ENCODE measurements at places on chromosomes 7 and 10.

DNA sequence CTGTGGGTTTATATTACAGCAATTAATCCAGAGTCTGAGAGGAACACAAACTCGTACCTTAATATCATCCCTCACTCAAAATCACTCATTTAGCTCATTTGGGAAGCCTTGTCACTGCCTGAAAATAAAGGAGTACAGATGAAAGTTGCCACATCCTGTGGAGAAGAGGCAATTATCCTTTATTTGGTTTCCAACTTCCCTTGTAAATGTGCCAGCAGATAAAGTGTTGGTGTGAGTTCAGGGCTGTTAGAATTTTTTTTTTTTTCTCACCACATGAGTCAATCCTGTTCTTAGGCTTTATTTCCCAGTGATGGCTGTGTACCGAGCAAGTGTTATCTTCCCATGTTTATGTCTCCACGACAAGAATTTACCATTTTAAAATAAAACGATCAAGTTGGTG lies 99.0 kb upstream of the SMIM30 start:
- DNase-seq: no peak

- DNase-seq: no peak
Measured at GRCh38 chr10:48257407-48257961, 17.0 kb downstream of the FRMPD2 start.

DNA sequence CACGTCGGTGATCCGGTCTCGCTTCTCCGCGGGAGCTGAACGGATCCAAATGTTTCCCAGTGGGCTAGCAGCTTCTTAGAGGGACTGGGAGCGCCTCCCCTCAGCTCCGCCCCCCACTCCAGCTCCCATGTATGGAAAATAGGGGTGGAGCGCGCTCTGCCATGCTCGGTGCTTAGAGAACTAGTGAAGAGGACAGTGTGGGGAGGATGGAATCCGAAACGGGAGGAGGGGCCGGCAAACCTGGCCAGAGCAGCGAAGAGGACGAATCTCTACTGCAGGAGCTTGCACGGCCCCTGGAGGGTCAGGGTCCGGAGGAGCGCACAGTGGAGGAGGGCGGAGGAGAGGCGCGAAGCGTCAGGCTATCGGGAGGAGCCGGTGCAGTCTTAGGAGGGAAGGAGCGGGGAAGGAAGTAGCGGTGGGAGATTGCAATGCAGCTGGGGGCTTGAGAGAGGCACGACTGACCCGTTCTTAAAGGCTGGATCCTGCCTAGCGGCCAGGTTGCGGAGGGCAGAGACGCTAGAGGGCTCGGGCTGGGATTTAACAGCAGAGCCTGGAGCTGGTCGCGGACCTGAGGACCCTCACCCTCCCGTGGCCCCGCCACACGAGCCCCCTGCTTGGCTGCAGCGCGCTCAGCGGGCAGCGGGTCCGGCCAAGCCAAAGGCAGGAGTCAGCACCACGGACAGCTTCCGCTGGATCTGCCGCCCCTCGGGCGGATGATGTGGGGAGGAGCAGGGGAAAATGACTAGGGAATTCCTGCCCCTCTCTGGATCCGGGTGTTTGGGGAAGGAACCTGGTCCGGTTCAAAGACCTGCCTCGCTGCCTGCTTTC lies at the start of gene PRLHR:
Gene PRLHR, minus strand, starts transcription at position 51 of the 828 bp plus-strand sequence. CDS start 404 bp downstream, outside the sequence.
- no peak for DNase-seq

DNA sequence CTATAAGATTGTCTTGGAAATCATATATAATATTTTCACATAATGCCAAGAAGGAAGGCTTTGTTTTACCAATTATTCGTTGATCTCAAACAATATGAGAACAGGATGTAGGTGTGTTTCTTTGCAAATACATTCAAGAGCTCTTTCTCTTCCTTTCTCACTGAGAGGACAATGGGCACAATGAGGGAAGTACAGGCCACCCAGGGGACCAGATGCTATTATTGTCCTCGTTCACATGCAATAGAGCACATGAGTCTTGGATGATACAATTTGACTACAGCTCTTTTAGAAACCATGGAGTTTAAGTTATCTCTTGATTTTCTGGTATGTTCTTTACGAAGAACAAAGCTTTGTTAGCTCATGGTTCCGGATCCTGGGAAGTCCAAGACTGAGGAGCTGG lies 323.7 kb upstream of the KLF6 start:
- DNase-seq: no peak

- no peak for DNase-seq
Measured at GRCh38 chr7:142571581-142571980, 177.7 kb upstream of the PRSS1 start.

GRCh38 chr10:109327266-109327665 lies 596.0 kb downstream of the XPNPEP1 start:
- no peak for DNase-seq

DNA sequence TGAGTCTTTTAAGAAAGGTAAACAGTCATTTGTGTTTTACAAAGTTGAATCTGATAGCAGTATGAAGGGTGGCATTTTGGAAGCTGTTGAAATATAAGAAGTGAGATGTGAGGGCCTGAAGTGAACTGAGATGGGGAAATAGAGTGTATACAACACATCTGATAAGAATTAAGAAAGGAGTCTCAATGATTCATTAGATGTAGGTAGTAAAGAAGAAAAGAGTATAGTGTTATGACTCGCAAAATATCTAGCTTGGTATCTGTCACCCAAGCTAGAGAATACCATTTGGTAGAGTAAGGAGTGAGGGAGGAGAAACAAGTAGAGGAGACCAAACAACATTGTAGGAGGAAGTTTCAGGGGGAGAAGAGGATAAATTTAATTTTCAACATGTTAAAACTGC lies 5.3 kb downstream of the PTPN12 start:
- DNase-seq: no peak

DNA sequence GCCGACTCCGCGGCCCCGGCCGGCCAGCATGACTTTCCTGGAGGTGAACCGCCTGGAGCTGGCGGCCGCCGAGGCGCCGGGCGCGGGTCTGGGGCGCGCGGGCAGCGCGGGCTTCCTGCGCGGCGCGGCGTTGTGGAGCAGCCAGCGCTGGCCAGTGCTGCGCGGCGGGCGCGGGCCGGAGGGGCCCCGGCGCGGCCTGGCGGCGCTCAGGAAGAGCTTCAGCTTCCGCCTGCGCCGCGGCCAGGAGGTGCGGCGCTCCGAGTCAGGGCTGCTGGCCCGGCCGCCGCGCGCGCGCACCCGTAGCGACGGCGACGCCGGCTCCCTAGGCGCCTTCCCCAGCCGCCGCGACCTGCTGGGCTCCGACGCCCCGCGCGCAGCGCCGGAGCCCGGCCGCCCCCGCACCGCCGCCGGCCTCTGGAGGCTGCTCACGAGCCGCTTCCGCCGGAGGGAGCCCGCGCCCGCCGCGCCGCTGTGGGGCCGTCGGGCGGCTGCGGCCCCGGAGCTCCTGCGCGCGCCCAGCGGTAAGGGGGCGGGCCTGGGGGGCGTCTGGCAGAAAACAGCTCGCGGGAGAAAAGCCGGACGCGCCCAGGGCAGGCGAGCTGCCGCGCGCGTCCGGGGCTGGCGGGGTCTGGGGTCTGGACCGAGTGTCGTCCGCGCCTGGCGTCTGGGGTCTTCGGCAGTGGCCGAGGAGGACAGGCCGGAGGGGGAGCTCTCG lies 29.0 kb downstream of the AGAP3 start:
- DNase-seq: peak; percentile 48

DNA sequence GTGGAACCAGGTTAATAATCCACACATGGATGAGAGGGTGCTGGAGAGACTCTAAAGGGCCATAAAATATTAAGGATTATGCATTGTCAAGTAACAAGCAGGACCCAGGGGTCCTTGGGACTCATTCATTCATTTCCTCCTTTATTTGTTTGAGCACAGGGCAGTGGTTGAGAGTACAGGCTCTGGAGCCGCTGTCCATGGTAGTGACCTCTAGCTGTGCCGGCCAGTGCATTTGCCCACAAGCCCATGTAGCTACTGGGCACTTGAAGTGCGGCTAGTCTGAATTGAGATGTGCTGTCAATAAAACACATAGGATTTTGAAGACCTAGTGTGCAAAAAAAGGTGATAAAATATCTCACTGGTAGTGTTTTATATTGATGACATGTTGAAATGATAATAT lies 137.6 kb downstream of the C10orf105 start:
- no peak for DNase-seq

DNA sequence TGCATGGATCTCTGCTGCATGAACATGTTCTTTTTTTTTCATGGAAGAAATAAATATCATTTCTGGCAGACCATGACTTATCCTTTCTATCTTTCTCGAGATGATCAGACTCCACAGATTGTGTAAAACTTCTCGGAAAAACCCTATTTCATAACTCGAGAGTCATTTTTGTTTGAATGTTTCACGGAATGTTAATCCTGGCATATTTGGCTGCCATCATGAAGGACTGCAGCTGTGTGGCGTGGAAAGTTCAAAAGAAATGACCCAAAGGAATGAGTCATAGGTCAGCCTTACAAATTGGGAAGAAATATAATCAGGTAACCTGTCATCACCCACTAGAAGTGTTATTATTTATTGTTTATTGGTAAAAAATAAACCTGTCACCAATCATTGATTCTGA lies 566.8 kb downstream of the SDK1 start:
- DNase-seq: no peak

DNA sequence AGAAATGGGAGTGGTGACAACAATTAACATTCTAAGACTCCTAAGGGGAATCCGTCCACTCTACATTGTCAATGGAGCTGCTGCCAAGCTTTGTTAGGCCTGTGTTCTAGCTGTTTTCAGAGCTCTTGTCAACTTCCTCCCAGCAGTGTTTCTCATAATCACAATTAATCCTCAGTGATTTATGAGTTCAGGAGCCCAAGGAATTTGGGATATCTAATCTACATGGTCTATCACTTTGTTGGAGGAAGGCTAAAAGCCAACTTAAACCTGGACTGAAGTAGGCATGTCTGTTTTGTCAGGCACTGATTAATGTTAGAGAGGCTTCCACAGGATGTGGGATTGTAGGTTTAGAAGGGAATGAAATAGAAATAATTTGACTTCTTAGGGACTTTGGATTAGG lies 10.2 kb upstream of the OR2F2 start:
- DNase-seq: no peak

GRCh38 chr7:74466196-74466813 lies 12.6 kb downstream of the GTF2IRD1 start:
- DNase-seq: no peak

- DNase-seq: no peak
Measured at GRCh38 chr7:158576050-158576762, 11.4 kb downstream of the PTPRN2 start.

- DNase-seq: no peak
Measured at GRCh38 chr7:16753932-16754855, 639 bp downstream of the TSPAN13 start.

DNA sequence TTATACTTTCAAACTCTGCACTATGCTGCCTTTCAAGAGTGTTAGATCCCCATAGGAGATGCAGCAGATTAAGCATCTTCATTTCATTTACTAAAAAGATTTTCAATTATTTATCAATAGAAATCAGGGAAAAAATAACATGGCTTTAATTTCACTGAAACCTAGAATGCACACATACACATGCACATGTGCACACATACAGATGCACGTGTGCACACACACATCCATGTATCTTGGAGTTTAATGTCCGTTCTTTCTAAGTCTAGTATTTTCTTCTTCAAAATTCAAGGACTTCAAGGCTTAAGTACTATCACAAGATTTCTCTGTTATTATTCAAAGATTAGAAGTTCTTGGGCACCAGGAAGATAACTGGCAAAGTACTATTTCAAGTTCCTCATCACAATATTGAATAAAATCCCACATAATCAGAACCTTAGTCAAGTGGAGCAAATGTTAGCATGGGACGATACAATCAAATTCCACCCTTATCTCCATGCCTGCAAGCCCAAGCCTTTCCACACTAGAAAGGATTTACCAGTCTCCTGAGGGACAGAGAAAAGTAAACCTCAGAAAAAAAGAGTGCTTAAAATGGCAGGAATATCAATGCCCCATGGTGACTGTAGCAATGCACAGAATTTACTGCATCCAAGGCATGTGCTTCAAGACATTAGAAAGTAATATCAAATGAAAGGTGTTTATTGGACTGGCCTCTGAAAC lies 494.4 kb downstream of the XPNPEP1 start:
- DNase-seq: no peak

DNA sequence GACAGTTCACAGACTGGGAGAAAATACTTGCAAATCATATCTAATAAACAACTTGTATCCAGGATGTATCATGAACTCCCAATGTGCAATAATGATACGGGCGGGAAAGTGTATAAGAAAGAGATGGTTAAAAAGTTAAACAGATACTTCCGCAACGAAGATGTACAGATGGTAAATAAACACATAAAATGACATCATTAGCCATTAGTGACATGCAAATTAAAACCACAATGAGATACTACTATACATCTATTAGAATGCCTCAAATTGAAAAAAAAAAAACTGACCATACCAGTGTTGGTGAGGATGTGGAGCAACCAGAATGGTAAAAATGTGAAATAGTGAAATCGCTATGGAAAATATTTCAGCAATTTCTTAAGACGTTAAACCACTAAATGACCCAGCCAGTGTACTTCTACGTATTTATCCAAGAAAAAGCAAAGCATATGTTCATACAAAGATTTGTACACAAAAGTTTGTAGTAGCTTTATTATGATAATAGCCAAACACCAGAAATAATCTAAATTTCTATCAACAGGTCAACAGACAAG lies 83.5 kb downstream of the IPMK start:
- no peak for DNase-seq

GRCh38 chr7:157851501-157852067 lies 514.8 kb downstream of the DNAJB6 start:
- peak; percentile 95 for DNase-seq

DNA sequence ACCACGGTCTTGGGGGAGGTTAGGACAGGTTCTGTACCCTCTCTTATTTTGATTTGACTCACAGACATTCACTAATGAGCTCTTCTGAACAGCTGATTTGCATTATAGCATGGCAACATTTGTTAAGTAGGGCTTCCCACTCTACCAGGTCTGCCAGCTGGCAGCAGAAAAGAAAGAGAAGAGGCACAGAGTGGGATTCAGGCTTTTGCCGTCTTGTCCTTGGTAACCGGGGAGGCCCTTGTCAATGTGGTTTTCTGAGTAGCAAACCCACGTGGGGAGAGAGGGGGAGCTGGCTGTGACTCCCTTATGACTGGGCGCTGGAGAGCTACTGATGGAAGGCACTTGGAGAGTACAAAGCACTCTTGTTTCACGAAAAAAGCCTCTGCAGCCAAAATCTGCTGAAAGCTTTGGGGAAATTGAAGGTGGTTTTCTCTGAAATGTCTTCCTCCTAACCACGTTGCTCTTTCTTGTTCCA lies 355.3 kb upstream of the GALNT17 start:
- no peak for DNase-seq

GRCh38 chr10:11208908-11209829 lies 191.5 kb downstream of the CELF2 start:
- no peak for DNase-seq

GRCh38 chr10:8766899-8767298 lies 712.4 kb downstream of the GATA3 start:
- DNase-seq: no peak

DNA sequence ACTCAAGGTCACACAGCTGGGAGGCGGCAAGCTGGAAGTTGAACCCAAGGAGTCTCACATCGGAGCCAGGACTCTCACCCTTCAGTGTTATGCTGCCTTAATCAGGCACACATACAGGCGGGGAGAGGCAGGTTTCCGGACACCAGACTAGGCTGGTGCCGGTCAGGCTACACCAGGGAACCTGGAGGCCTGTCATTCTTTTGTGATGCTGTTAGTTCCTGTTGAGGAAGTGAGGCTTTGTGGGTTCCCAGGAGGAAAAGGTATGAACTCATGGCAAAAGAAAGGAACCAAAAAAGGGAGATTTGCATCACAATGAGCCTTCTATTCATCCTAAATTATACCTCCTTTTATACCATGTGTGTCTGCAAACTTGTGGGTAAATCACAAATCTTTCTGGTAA lies 103.8 kb downstream of the TCF7L2 start:
- DNase-seq: no peak
